Epithelial cell of proximal tubule (primary cell): ENCODE measurements at places on chromosomes 12 and 14.

DNA sequence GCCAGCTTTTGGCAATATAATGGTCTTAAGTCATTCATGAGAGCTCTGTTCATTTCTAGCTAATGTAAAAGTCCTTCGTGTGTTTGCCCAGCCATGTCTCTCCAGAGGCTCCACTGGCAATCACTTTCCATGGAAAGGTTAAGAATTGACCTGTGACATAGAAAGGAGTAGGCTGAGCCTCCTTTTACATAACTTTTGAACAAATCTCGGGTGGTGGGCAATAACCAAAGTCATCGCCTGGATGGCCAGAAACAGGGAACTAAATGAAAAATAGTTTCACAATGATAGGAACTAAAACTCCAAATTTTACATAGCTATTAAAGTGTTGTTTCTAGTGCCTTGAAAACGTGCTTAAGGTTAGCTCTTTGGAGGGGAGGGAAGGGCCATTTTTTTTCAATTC lies 6.5 kb downstream of the BHLHE41 start:
- DNase-seq = no peak

DNA sequence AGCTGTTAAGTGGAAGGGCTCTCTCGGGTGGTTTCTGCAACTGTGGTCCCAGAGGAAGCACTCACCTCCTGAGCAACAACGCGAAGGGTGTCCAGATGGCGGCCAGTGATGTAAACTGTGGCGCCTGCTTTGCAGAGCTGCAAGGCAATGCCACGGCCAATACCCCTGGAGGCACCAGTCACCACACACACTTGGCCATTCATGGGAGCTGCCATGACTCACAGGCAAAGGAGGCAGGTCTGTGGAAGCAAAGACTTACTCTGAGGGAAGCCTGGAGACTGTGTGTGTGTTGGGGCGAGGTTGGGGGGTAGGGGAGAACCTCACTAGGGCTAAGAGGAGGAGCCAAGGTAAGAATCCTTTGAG lies 707 bp downstream of the DHRS1 start:
- no peak for DNase-seq

DNA sequence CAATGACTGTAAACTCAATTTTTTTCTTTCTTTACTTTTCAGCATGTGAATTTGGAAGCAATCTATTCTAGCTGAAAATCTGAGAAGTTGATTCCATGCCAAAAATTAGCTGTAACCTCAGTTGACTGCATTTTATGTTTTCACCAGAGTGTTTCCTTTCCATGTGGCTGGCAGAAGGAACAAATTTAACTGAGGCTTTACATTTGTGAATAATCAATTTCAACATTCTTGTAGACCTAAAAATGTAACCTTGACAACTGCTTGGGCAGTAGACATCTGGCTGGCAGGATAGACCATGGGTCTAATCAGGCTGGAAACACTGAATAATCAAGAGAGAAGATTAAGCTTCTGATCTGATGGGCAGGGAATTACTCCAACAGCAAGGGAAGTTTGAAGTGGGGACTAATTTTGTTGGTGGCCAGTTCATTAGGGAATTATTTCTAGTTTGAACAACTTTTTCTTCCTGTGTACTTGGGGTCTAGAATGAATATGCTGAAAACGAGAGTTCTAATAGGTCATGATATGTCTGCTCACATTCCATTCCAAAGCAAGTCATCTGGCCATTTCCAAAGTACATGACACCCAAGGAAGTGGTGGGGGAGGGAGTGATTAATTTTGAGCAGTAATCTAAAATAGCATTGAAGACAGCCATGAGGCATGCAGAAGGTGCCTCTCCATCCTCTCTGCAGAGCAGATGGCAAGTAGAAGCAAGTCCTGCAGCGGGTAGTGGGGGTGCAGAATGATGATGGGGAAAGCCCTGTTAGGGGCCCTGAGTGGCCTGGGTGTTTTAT lies 68.2 kb downstream of the ATP23 start:
- no peak for DNase-seq

- no peak for DNase-seq
Measured at GRCh38 chr12:111441107-111441928, 35.6 kb downstream of the SH2B3 start.

DNA sequence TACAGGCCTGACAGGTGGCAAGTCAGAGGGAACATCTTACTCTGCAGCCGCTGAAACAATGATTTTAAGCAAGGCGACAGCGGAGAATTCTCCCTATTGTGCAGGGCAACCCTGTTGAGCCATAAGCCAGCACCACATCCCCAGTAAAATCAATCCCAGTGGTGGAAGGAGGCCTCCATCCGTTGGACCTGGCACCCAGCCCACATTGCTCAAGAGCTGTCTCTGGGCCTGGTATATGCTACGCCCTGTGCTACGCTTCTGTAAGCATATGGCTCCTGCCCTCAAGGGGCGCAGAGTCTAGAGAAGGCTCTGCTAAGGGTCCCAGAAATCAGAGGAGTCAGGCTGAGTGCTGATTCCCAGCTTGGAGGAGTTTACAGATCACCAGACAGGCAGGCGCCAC lies 265.5 kb downstream of the CACNA1C start:
- no peak for DNase-seq

DNA sequence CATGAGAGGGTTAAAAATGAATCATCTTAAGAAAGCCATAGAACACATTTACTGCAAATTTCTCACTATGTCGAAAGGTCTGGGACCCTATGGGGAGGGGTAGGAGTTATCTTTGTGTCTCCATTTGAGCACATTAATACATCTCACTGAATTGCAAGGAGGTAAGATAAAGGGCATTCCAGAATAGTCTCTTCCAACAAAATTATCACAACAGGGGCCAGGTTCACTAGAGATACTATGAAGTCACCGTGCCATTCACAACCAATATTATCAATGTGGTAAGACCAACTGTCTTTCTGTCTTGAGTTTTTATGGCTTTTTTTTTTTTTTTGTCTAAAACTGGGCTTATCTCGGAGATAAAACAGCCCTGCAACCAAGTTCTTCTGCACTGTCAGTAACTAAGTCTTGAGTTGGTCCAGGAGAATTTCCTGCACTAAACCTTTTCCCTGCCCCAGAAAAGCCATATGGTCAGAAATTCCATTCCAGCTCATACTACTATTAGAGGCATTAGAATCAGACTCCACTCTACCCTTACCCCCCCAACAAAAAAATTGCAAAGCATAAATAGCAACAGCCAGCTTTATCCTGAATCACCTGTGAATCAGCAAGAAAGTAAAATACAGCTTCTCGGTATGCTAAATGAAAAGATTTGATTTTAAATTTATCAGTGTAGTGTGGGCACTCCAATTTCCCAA lies 79.7 kb downstream of the PTPRR start:
- no peak for DNase-seq

DNA sequence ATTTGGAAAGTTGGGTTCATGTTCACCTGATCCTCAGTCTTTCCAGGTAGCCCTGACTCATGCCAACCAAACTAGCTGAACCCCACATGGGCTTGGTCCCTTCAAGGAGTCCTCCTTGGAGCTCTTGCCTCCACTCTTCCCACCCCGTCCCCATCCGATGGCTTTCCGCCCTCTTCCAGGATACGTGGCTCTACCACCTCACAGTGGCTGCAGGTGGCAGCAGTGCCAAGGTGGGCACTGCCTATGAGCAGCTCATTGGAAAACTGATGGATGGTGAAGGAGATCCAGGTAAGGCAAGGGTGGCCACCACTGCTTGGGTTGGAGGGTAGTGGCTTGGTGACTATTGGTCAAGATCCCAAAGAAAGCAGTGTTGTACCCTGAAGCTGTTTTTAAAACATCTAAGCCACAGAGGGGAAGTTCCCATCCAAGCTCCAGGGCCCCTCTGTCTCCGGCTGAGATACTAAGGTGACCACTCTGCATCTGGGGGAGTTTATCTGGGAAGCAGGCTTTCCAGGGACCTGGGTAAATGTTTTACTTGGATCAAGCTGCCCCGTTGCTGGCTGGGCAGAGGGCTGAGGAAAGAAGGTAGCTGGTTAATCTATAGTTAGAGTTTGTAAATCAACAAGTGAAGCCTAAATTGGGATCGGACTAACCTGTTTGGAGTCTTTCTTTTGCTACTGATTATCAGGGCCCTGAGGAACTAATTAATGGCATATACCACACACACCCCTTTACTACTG lies 23.7 kb downstream of the PIGH start:
- no peak for DNase-seq

- no peak for DNase-seq
Measured at GRCh38 chr12:70449074-70449752, 83.1 kb downstream of the KCNMB4 start.

- DNase-seq = no peak
Measured at GRCh38 chr12:6201213-6201608, 1.0 kb downstream of the CD9 start.

DNA sequence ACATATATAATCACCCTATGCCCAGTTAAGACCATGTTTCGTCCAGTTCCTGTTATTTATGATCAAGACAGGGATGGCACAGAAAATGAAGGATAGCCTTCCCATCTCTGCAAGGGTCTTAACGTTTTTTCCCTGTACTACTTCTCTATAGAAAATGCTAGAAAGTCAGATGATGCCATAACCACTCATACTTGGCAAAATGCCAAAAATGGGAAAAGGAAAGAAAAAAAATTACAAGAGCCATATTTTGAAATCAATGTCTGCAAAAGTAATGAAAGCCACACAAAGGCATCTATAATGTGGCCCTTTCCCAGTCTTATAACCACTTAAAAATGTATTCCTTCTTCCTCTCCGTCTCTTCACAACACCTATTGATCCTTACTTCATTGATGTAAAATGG lies 1.8 kb upstream of the MYL6B start:
- no peak for DNase-seq

DNA sequence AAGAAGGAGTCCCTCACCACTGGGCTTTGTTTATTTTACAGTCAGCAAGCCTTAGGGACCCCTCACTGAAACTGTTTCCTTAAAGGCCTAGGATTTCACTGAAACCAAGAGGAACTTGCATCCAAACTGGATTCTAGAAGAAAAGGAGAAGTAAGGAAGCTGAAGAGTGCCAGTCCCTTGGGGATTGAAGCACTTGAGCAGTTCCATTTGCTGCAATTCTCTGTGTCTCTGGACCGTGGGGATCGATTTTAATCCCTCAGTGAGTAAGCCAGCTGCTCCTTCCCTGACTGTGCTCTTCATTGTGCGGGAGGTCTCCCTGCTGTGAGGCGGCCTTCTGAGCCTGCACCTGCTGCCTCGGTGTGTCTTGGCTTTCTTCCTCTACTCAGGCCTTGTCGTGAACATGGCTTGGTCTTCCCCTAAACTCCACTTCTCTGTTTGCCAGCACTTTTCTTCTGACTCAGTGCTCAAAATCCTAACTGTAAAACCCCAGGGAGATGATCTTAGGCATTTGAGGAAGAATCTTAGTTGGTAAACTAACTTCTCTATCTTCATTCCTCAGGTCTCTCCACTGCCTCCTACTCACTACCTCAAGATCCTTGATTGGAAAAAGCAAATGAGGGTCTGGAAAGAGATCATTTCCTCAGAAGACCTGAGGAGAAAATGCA lies 132.6 kb downstream of the SLC38A6 start:
- DNase-seq = no peak

DNA sequence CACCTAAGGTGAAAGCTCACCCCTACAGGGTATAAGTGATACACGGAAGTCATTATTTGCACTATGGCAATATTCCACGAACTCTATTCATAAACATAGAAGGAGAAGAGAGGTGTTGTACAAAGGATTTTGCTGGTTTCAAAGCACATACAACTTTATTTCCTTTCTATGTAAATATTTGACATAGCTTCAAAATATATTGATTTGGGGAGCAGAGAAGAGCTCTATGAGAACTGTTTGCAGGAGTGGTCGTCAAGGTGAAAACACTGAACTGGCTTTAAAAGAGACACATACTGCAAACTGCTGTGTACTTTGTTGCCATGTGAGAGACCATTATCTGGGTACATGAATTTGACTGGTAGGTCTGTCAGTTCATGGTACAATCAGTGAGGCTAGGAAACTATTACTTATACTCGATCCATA lies 16.7 kb downstream of the CNIH1 start:
- no peak for DNase-seq

DNA sequence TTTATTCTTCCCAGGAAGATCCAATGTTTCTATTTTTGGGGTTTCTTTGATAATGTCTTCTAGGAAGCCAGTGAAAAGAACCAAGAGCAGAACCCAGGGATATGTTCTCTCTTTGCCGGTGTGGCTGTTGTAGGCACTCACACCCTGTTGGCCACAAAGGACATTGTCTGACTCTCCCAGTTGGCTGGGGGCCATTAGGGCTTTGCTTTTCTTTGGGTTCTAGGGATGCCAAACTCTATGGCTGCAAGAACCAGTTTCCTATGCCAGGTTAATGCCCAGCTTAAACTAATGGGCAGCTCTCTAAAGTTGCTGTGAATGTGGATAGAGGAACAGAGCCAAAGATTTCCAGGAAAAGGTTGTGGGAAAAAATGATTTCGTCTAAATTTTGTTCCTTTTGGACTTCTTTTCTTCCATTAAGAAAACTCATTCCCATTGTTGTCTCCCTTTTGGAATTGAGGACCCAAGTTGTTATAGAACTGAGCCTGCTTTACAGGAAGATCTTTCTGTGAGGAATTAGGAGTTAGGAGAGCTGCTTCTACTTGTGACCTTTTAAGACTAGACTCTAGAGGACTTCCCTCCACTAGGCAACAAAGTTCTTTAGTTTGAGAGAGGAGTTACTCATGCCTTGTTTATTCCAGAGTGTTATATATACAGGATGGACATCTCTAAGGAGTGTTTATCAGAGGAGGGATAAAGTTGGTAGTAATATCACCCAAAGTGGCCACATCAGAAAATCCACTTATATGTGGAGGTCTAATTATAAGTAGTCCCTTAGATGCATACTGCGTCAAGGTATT lies 13.1 kb downstream of the COPZ1 start:
- no peak for DNase-seq

DNA sequence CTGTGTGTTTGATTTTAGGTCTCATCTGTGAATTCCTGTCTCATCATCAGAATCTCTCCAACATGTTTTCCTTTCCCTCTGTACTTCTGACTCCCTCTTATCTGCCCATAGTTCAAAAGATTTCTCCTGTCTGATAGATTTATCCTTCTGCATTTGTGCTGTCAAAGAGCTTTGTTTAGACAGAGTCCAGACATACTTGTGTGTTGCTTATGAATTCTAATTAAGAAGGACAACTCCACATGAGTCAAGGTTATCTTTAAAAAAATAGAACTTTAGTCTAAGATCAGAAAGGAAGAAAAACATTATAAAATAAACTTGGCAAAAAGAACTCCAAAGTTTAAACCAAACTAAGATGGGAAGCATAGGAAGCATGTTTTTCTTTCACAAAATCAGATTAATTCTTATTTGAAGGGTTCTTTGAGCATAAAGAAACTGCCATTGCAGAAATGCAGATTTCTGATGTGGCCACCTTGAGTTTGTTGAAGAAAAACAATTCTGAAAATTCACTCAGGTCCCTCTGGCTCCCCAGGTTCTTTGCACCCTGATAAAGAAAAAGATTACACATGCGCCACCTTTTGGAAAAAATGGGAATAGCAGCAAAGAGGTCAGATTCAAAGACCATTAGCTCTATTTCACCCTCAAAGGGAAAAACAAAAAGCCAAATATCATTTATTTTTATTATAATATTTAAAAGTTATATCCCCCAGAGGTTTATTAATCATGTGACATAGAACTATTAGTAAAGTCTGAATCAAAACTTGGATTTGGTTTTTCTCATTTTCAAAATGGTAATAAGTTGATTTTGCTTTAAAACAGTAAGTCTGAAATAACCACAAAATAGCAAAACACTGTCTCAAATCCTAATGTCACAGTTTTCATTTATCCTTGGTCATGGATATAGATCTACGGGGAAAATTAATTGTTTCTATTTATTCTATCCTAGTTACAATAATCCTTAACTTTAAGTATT lies 143.7 kb upstream of the DCN start:
- DNase-seq = no peak

- DNase-seq = no peak
Measured at GRCh38 chr12:43011383-43011926, 421.9 kb upstream of the PRICKLE1 start.
